ENCODE measurements at places on chromosomes 13 and 19.

- DNase-seq, result no peak
Observed at GRCh38 chr13:26680572-26680971, 80.0 kb downstream of the GPR12 start.

- no peak for DNase-seq
Observed at GRCh38 chr13:55869648-55870047, 1271.1 kb upstream of the PRR20A start.

DNA sequence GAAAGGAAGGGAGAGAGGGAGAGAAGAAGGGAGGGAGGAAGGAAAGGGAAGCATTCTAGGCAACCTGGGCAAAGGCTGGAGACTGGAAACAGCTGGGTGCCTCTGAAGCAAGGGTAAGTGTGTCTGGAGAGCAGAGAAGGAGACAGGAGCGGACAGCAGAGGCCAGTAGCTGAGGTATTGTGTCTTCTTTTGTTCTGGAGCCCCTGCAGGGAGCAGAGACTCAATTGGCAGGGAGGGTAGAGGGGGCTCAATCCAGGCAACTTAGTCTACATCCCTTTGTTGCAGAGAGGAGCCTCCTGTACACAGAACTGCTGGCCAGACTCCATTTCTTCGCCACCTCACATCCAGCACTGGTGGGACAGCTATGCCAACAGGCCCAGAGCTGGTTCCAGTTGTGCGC lies 53.2 kb downstream of the NWD1 start:
- no peak for DNase-seq

GRCh38 chr13:78601124-78601873 lies 2.1 kb downstream of the POU4F1 start:
- DNase-seq, result no peak

GRCh38 chr19:33441277-33441699 lies 67.8 kb downstream of the CEBPG start:
- DNase-seq, result no peak

- DNase-seq, result peak; percentile 70
Observed at GRCh38 chr19:7870571-7871436, 3.4 kb downstream of the PRR36 start.

- no peak for DNase-seq
Observed at GRCh38 chr19:50252887-50253268, 49.5 kb downstream of the MYH14 start.

DNA sequence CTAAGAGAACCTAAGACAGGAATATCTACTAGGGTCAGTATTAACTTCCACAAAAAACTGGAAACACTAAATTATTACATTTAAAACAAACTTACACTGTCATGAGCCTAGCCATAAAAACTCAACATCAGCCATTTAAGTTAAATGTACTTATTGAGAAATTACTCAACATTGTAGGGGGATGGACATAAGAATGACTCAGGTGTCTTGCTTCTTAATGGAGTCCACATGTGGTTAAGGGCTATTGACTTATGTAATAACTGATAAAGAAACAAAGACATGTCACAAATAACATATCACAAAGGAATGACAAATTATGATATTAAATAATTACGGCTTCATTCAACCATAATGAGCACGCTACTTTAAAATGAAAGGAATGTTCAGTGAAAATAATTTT lies 36.2 kb downstream of the CLDN10 start:
- no peak for DNase-seq

- no peak for DNase-seq
Observed at GRCh38 chr13:35283856-35284255, 192.6 kb downstream of the MAB21L1 start.

GRCh38 chr19:11345122-11345803 lies 805 bp downstream of the TMEM205 start:
- DNase-seq, result no peak

DNA sequence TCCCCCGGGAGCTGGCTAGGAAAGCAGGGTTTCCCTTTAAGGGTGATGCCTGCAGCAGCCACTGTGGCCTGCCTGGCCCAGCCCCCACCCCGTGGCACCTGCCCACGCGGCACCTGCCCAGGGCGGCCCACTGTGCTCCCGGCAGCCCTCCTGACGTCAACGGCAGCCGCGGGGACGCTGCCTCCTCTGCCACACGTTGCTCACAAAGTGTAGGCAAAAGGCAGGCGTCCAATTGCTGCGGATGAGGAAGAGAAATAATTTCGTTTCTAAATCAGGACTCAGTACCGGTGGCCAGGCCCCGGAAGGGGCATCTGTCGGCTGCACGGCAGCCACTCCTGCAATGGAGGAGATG lies 122.3 kb downstream of the URI1 start:
- DNase-seq, result no peak

DNA sequence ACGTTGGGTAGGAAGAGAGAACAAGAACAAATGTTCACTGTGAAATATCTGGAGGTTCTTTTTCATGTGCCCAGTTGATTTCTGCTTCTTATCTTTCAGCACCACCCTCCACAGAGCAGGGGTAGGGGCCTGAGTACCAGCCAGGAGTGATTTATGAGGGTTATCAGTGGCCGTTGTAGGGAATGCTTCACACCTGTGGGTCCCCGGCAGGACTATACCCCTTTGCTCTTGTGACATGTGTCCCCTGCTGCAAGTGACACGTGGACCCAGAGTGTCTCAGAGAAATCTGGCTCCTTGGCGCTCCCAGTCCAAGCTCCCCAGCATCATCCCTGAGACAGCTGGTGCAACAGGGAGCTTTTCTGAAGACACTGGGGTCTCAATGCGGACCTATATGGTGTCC lies 29.7 kb downstream of the SIAH3 start:
- no peak for DNase-seq

GRCh38 chr13:106110241-106110855 lies 425.1 kb downstream of the EFNB2 start:
- no peak for DNase-seq

DNA sequence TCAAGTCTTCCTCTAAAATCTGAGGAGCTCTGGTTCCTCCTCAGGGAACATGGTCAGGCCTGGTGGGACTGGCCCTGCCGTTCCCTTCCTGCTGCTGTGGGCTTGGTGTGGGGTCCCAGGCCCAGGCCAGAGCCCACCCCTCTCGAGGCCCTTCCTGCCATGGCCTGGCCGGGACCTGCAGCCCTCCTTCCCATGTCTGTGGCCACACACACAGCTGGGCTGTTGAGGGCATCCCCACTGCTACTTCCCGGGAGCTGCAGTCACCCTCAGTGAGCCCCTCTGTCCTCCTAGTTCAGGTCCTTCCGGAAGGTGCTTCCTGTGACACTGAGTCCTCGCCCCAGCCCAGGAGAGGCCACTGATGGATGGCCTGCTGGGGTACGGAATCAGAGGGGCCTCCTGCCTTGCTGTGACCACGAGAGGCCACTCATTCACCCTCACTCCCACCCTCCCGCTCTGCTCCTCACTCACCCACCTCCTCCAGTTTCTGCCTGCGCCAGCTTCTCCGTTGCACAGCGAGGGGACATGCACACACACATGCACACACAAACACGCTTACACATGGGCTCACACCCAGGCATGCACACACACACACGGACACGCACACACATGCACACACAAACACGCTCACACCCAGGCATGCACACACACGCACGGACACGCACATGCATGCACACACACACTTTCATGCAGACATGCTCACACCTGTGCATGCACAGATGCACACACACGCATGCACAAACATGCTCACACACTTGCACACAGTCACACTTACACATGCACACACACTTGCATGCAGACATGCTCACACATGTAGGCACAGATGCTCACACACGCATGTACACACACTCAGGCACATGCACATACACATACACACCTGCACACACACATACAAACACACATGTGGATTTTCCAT lies 7.3 kb upstream of the MCF2L start:
- no peak for DNase-seq

DNA sequence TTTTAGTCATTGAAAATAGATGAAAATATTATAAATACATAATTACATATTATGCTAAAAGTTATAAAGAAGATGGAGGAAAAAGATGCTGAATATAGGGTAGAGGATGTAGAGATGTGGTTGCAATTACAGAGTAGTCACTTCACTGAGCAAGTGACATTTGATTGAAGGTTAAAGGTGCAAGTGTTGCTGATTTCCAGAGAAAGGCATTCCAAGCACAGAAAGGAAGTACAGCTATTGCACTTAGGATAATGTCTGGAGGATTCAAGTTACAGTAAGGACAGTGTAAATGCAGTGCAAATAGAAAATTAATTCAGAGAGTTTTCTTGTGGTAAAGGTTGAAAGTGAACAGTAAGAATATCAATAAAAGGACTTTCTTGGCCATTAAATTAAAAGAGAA lies 1721.8 kb downstream of the PCDH9 start:
- no peak for DNase-seq

GRCh38 chr13:22121146-22121739 lies 450.4 kb downstream of the FGF9 start:
- DNase-seq, result no peak

- no peak for DNase-seq
Observed at GRCh38 chr13:68173111-68173510, 943.0 kb upstream of the PCDH9 start.

- DNase-seq, result no peak
Observed at GRCh38 chr13:76692346-76692745, 193.9 kb downstream of the KCTD12 start.

DNA sequence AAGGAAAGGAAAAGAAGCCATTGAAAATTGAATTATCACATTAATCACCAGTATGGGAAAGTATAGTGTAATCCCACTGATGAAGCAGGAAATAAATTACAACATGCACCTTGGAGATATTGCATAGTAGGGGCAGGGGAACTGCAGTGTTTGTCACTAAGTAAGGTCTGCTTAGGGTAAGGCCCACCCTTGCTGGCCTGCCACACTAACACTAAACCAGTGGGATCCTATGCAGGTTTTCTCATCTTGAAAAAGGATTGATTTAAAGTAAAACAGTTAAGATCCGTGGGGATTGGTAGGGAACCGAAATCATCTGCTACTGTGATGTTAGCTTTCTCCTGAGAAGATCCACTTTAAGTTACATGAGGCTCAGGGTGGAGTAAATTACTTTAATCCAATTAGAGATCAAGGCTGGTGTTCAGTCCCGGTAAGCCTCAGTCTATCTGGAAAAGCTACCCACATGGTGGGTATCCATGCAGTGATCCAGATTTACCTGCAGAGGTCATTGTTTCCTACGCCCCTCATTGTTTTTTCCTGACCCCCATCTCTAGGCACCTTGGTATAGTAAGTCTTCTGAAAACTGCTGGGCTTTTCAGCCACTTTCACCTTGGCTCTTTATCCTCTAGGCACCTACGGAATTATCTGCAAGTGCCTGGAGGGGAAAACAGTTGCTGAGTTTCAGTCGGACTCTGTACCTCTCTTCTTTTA lies 1014.9 kb upstream of the ATXN8OS start:
- no peak for DNase-seq

- DNase-seq, result no peak
Observed at GRCh38 chr13:96898646-96899254, 95.5 kb downstream of the OXGR1 start.

GRCh38 chr13:107900775-107901174 lies 314.6 kb downstream of the LIG4 start:
- DNase-seq, result no peak

DNA sequence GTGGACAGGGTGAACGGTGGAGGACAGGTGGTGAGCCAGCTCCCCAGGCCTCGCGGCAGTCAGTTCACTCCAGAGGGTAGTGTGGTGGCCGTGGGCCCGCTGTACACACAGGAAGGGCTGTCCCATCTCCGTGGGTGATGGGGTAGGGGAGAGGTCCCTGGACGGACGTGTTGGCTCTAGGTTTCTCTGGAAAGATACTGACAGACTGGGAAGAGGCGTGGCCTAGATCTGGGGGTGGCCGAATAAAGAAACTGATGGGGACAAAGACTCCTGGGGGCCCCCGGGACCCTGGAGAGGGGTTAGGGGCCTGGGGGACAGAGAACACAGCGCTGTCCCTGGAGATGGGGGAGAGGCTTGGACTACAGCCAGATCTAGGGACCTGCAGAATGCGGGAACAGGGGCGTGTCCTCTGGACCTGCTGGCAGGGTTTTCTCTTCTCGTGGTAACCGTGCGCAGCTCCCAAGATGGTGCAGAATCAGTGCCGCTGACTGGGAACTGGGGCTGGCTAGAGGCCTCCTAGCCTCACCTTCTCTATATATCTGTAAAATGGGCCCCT lies 4.0 kb upstream of the PRAM1 start:
- DNase-seq, result no peak

Data from activated CD4-positive, alpha-beta T cell treated with anti-CD3 and anti-CD28 coated beads, Interleukin-2, amount 50 U/mL, for 16 hours (primary cell).